ENCODE measurements at places on chromosomes 3 and 15. TPM values are rescaled to one million over a fixed set of nuclear protein-coding genes. Genes with fewer than 3 reads are reported as not detected.

The CHRNA7 gene
- total RNA-seq: 2.1 TPM

The KNG1 gene
- not detected for total RNA-seq

The ADAMTS9 gene
- 15.1 TPM for total RNA-seq

The HPS3 gene
- 11.8 TPM for total RNA-seq

The TUSC7 gene
- not detected for total RNA-seq

The BSN gene
- total RNA-seq: 0.11 TPM

The PARP15 gene
- 0.08 TPM for total RNA-seq

The KIF15 gene
- 3.6 TPM for total RNA-seq

The PRRT3 gene
- 1.3 TPM for total RNA-seq

The PLS1 gene
- 13.5 TPM for total RNA-seq

The MESP2 gene
- 2.4 TPM for total RNA-seq

The PDCD6IP gene
- 207 TPM for total RNA-seq

The LIPH gene
- total RNA-seq: 11.3 TPM

The GXYLT2 gene
- total RNA-seq: not detected

The ARHGEF26 gene
- 11.1 TPM for total RNA-seq

The RTP4 gene
- total RNA-seq: 0.35 TPM

The SRPRB gene
- total RNA-seq: 107 TPM

The IFRD2 gene
- total RNA-seq: 92.1 TPM

Measured in esophagus squamous epithelium (tissue), 5 donors.